ENCODE measurements at places on chromosomes 2 and 18. TPM values are rescaled to one million over a fixed set of nuclear protein-coding genes. Genes with fewer than 3 reads are reported as not detected.
A peak's percentile ranks its signal among the peaks of the same experiment; 100 is the strongest.

DNA sequence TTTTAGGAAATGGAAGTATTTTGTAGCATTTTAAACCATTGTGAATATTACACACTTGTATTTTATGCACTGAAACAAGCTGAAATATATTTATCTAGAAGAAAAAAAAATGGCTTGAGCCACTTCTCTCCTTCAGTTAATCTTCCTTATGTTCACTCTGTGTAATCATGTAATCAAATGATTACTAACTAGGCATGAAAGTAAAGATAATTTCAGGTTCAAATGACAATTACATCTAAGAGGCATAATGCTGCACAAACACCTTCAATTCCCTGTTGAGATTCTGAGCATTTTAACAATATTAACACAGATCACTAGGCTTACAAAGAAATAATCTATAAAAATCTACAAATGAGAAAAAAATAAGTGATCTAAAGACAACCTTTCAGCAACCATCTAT lies 119.6 kb upstream of the ITGB6 start:
- DNase-seq = no peak

EFHD1 gene
- not detected for total RNA-seq

CXCR1 gene
- not detected for total RNA-seq

GRCh38 chr2:138997856-138998517 lies 217.8 kb upstream of the NXPH2 start:
- DNase-seq = no peak

ONECUT2 gene
- under 0.01 TPM for total RNA-seq

- DNase-seq = peak; percentile 36
These were observed 72.9 kb downstream of the EN1 start for GRCh38 chr2:118774458-118775133.

Measured in lung microvascular endothelial cell (primary cell).